ENCODE measurements at places on chromosomes 7 and 10. TPM values are rescaled to one million over a fixed set of nuclear protein-coding genes. Genes with fewer than 3 reads are reported as not detected.

AS3MT gene
- total RNA-seq: 5.1 TPM

ASB15 gene
- not detected for total RNA-seq

CALD1 gene
- total RNA-seq: 1,513 TPM

ABCB1 gene
- 10.5 TPM for total RNA-seq

SPDYE6 gene
- total RNA-seq: not detected

TRRAP gene
- 19.1 TPM for total RNA-seq

GIMAP7 gene
- total RNA-seq: 5.1 TPM

SLC26A4 gene
- total RNA-seq: 0.67 TPM

FKBP6 gene
- total RNA-seq: not detected

SCART1 gene
- total RNA-seq: 1.9 TPM

DNA sequence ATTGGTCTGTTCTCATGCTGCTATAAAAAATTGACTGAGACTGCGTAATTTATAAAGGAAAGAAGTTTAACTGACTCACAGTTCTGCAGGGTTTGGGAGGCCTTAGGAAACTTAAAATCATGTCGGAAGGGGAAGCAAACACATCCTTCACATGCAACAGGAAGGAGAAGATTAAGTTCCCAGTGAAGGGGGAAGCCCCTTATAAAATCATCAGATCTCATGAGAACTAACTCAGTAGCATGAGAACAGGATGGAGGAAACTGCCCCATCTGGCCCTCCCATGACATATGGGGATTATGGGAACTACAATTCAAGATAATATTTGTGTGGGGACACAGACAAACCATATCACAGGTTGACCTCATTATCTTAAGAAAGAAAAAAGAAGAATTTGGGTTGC is 134.5 kb downstream of the PPP1R3A start:
- ATAC-seq: no peak

GRCh38 chr7:77651575-77652162 is 44.6 kb upstream of the RSBN1L start:
- ATAC-seq: no peak

DNA sequence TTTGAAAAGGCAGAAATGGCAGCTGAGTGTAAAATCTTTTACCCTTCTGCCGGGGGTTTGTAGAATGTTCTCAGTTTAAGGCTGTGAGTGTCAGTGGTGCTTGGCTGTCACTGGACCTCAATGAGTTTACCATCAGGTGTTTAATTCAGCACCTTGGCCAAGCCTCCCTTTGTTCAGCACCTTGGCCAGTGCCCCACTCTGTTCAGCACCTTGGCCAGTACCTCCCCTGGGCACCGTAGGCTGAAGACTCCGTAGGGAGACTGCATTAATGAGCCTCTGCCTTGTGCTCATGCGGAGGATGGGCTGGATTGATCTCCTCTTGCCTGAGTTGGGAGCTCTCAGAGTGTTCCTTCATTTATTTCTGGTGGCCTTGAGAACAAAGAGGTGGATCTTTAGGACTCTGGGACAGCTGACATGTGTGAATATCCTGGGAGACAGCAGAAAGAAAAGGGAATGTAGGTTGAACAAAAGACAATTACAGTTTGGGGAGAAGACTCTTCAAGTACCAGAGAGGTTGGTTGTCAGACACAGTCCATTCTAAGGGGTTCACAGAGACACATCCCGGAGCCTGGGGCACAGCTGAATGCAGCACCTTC is 1.6 kb downstream of the FAM24A start:
- ATAC-seq: no peak

GRCh38 chr7:24701261-24702235 is 55.7 kb downstream of the GSDME start:
- ATAC-seq: no peak

- ATAC-seq: no peak
These were observed 355.3 kb downstream of the TCERG1L start for GRCh38 chr10:130956251-130956650.

- no peak for ATAC-seq
These were observed 34.4 kb downstream of the RCC1L start for GRCh38 chr7:75039166-75039565.

DNA sequence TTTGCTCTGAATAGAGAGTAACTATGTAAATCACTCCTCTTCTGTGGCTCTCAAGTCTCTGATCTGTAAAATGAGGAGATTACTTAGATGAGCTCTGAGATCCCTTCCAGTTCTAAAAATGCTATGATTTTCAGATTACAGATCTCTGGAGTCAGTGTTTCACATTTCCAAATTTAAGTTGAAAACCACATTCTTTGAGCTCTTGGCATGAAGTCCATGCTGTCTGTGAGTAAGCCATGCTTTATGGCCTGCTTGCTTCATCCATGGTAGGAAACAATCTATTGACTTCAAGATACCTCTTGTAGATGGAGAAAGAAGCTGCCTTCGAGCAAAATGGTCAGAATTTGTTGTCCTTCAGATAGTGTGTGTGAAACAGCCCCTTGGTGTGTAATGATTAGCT is 64.9 kb downstream of the CELF2 start:
- ATAC-seq: no peak

GRCh38 chr7:26533217-26533616 is 241.6 kb downstream of the SNX10 start:
- no peak for ATAC-seq

DNA sequence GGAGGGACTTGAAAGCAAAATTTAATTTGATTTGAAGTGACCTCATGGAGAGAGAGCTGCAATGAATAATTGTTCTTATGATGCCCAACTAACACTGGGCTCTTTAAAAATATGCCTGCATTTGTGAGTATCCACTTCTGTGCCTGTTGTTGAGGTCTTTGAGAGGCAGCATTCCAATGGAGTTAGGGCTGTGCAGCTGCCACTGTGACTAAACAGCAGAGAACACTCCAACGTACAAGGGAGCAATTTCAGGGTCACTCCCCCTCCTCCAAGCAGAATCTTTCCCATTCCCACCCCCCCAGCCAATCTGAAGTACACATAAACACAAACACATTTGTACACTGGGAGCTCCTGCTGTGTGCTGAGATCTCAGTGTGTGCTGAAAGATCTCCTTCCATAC is 28.0 kb upstream of the GSAP start:
- ATAC-seq: no peak

DNA sequence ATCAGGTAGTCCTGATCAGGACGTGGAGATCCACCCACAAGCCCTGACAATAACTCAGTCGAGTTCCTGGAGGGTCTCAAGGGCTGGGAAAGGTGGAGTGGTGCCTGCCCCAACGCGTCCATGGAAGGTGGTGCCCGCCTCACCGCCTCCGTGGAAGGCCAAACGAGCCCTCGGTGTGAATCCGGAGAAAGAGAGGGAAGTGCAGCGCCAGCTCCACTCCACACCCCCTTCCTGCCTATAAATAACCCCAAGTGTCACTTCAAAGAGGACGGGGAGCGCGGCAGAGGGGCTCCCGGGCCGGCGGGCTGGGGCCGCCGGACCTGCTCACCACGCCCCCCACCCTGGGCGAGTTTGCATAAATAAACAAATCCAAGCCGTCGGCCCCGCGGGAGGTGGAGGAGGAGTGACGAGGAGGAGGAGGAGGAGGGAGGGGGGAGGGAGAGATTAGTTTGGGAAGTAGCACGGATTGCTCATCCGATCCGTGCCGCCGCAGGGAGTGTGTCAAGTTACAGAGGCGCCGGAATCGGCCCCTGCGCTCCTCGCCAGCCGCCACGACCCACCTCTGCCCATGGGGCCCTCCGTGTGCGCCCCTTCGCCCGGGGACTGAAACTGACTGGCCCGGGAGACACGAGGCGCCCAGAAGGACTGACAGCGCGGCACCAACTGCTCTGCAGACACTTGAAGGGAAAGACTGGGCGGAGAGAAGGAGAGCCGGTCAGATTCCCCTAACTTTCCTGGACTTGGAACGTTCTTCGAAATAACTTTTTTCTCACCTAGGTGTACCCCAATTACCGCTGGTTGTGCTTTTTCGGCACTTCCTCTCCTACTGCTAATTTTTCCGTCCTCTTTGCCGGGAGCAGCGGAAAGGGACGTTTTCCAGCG is at the start of gene COL13A1:
TSS of gene COL13A1 (plus strand) at position 473 of the 882 bp plus-strand sequence. CDS start 518 bp downstream, outside the sequence.
- peak; percentile 24 for ATAC-seq

GRCh38 chr7:140489026-140489359 is 9.7 kb upstream of the MKRN1 start:
- no peak for ATAC-seq

- ATAC-seq: peak; percentile 70
These were observed 119.3 kb downstream of the CUX1 start for GRCh38 chr7:101936611-101937231.

DNA sequence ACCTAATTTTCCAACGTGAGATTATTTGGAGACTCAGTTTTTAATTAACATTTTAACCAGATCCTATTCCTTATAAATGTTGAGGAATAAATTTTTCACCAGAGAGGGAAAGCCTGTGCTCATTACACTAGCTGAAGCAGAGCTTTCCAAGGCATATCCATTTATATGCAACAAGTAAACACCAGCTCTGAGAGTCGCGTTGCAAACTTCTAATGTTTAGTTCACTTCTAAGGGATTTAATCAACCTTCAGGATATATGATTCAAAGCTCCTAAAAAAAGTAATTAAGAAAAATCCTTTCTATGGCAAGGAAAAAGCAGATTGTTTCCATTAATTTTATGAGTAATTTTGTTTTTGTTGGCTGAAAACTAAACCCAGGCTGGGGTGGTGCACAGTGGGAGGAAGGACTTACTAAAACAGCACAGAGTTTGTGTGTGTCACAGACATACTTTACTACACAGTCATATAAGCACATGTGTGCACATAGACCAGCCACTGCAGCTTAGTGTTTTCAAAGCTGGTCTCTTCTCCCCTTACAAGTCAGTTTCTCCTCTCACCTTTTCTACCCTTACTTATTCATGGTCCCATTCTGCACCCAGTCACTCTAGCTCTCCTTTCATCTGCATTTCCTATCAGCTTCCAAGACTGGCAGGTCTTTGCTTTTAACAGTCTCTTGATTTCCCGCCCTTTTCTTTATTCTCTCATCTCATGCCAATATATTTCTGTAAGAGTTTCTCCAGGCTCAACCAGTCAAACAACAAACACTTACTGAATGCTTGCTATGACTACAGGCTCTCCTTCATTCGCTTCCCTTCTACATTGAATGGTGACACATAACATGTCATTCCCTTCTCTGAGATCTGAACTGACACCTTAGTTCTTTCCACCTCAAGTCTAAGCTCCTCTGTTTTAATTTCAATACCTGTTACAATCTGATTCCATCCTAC is 81.1 kb upstream of the FZD1 start:
- no peak for ATAC-seq

GRCh38 chr7:100367676-100368613 is 5.3 kb upstream of the PILRA start:
- no peak for ATAC-seq

DNA sequence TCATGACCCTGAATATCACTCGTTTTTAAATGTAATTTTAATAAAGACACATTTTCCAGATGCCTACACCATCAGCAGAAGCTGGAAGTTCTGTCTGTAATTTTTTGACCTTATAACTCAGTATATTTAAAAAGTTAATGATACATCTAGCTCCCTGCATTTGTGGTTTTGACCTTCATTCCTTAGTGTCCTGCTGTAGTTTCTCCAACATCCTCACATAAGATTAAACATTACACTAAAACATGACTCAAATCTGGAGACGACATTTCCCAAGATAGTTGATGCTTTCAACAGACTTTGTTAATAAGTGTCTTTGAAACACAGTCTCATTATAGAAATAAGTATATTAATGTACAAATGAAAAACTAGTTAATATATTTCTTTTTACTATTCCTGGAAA is 363.1 kb downstream of the POM121L12 start:
- ATAC-seq: no peak

DNA sequence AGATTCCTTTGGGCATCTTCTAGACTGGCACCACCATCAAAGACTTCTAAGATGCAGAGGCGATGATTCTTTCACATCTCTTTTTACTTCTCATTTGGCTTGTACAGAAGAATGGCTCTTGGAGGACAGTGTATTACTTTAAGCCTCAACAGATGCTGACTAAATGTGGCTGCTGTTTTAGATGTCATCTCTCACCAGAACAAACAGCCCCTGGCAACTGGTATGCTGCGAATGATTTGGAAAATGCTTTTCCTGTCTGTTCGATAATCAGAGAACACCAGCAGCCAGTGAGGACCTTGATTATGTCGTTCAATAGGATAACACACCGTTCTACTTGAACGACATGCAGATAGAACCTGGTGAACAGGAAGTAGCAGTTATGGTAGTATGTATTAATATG is 131.8 kb downstream of the RNF216 start:
- no peak for ATAC-seq

GRCh38 chr7:2247141-2247995 is 5.3 kb downstream of the NUDT1 start:
- no peak for ATAC-seq

DNA sequence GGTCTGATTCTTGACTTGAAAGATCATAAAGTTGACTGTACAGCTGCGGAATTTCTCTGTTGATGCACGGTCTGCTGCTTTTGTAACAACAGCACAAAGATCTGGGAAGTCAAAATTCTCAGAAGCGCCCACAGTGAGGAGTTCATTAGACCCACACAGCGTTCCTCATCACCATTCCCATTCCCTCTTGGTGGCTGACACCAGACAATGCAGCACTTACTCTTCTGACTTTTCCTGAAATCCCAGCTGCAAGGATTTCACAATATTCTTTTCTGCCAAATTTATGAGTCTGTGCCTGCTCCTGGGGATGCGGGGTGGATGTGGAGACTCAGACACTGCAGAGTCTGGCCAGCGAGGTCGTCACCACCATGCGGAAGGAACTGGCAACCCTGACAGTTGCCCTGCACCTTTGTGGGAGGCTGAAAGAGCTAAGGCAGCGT is 233.9 kb downstream of the FANK1 start:
- ATAC-seq: peak; percentile 66
